AG08395 (cell line): ENCODE measurements at places on chromosomes 7 and 10.

DNA sequence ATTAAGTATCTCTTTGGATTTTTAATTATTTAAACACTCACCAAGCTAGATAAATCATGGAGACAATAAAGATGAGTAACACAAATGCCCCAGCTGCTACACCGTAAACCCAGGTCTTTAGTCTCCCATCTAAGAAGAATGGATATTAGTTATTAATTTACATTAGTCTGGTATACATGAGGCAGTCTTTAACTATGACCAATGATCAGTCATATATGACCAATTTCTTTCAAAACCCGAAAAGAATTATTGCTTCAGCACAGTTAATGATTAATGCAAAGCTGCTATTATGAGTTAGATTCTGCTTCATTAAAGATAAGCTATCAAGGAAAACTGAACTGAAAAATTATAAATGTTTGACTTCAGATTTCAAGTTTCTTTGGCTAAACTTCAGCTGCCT is 402.9 kb downstream of the PHF14 start:
- DNase-seq: no peak

GRCh38 chr10:59312247-59312646 is 50.1 kb downstream of the FAM13C start:
- no peak for DNase-seq

GRCh38 chr7:76292213-76292573 is 10.3 kb upstream of the HSPB1 start:
- no peak for DNase-seq

GRCh38 chr7:31663072-31663471 is 23.9 kb upstream of the PPP1R17 start:
- DNase-seq: no peak

GRCh38 chr7:144738708-144739314 is 97.0 kb downstream of the TPK1 start:
- DNase-seq: peak; percentile 4

DNA sequence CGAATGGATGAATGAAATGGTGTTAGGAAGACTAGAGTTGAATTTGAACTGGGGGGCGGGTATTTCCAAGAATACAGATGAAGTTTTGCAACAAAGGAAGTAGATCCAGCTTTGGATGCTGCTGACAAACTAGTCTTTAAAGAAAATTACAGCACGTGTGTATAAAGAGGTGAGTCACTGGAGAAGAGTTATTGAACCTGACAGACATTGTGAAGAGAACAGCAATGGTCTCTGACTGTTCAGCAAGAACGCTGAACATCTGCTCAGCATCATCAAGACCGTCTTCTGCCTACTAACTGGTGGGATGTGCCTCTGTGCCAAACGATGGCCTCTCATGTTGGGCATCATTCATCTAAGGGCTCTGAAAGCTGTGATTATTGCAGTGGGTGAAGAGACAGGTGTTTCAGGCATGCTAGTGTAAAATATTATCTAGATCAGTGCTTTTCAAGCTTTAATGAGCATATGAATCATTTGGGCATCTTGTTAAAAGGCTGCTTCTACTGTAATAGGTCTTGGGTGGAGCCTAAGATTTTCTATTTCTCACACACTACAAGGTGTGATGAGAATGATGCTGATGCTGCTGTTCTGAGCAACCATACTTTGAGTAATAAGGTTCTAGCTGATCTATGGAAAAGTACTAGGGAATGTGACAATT is 291.3 kb downstream of the PTEN start:
- no peak for DNase-seq
